ENCODE measurements at places on chromosomes 2 and 18.

DNA sequence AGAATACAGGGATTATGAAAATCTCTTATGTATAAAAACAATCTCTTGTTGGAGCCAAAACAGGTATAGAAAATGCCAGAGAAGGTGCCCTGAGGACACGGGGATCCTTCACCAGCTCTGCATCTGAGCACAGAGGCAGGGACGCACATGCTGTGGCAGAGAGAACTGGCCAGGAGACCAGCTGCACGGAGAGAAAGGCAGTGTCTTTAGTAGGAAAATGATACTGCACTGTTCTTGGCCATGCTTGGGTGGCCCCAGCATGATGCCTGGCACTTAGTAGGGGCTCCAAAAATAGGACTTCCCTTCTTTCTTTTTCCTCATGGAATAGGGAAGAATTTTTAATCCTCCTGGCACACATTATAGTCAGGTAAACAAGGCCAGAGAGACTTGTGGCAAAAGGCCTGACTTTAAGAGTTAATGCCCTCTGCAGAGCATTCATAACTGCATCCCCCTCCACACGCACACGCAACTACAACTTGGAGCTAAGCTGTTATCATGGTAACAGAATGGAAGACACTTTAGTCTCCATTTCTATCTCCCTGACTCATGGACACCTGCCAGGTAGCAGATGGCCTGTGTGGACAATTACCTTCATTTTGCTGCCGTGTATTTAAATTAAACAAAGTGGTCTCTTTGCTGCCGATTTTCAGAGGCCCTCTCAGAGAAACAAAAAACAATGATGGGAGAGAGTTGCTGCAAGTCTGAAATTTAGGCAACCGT is 59.7 kb upstream of the DNMT3A start:
- DNase-seq: no peak

- no peak for DNase-seq
Measured at GRCh38 chr18:8034674-8035073, 467.6 kb downstream of the PTPRM start.

DNA sequence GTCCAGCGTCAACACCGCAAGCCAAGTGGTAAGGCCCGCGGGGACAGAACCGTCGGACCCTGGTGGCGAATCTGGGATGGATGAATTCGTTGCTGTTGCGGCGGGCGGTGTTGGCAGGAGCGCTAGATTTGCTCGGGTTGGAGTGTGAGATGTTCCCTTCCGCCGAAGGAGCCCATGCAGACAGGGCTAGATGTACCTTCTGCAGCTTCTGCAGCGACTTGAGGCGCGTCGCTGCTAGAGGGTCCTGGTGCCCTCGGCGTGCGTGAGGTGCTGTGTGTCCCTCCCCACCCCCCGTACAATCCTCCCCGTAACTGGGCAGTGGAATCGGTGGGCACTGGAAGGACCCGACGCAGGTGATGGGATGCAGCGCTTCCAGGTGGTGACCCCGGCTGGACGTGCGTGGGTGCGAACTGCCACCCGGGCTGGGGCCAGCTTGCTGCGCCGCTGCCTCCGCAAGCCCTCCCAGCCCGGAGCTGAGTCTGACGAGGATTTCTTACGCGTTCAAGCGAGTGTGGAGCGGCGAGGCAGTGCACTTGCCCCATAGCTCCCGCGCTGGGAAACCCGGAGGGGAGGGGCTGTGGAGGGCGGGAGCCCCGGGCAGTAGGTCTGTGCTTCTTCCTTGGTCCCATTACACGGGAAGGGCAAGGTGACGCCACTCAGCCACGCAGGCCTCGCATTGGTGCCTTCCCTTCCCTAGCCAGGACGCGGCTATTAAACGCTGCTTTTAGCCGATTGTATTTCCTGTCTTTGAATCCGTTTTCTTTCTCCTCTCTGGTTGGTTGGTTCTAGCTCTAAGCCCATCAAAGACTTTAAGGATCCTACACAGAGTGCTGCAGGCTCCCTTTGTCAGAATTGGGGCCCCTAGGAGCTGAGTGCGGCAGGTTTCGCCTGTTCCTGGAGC is 34.2 kb downstream of the CHRNA1 start:
- no peak for DNase-seq

- no peak for DNase-seq
Measured at GRCh38 chr18:49241852-49242251, 218.6 kb downstream of the DYM start.

DNA sequence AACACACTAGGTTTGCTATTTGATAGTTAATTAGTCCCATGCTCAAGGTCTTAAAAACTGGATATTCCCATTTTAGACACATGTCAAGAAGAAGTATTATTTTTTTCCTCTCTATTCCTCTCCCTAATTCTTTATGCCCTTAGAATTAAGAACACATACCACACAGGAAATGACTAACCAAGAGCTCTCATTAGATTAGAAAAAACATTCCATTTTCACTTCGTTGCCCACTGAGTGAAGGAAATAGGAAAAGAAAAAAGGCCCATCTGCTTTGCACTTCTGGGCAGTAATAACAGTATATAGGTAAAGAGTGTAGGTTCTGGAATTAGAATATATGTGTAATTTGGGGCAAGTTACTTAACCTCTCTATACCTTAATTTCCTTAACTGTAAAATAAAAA is 26.9 kb downstream of the ACADL start:
- no peak for DNase-seq

- DNase-seq: no peak
Measured at GRCh38 chr2:129737660-129738527, 241.6 kb upstream of the RAB6C start.

DNA sequence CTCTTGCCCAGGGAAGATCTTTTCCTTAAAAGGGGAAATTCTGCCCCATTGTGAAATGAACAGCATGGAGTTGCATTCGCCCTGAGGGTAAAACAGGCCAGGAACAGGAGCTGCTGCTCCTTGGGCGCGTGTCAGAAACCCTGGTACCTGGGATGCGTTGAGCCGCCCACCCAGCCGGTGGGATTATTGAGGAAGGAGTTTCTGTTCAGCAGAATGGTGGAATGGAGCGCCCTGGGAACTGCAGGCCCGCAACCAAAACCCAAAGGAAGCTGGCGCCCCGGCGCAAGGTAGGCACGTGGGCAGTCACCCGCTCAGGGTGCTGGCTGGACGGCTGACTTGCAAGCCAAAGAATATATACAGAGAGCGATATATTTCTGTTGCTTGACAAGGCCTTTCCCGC is 73.5 kb downstream of the MTCL1 start:
- DNase-seq: no peak

Measured in H4 (cell line).